ENCODE measurements at places on chromosomes 12 and 14.
A peak's percentile ranks its signal among the peaks of the same experiment; 100 is the strongest.

DNA sequence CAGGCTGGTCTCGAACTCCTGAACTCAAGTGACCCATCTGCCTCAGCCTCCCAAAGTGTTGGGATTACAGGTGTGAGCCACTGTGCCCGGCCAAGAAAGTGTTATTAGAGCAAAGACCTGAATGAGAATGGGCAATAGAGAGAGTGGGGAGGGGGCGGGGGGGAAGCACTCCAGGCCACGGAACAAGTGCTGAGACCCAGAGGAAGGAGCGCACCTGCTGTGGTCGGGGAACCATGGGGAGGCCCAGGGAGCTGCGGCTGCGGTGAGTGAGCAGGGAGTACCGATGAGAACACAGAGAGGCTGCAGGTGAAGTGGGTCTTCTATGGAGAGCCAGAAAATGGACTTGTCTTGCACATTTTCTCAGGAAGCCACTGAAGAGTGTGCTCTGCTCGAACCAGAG is 10.8 kb downstream of the SMIM41 start:
- DNase-seq: no peak

GRCh38 chr12:130083002-130083401 is 79.3 kb upstream of the FZD10 start:
- no peak for DNase-seq

- DNase-seq: no peak
Observed at GRCh38 chr14:104460791-104461651, 118.5 kb upstream of the C14orf180 start.

- no peak for DNase-seq
Observed at GRCh38 chr14:51859131-51859530, 1.3 kb upstream of the GNG2 start.

- no peak for DNase-seq
Observed at GRCh38 chr12:58847901-58848600, 72.3 kb downstream of the LRIG3 start.

DNA sequence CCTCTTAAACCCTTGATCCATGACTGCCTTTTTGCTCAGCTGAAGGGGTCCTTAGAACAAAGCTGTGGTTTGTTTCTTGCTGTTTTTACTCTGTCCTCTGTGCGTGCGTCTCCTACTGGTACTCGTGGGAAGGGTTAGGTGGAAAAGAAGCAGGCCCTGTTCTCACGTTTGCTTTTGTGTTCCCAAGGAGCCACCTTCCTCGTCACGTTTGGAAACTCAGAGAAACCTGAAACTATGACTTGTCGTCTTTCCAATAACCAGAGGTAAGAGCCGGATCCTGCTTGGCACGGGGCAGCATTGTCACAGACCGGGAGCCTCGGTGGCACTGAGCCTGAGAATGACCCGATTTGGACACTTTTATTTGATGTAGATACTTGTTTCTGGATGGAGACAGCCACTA is 13.1 kb downstream of the ZFYVE21 start:
- no peak for DNase-seq

DNA sequence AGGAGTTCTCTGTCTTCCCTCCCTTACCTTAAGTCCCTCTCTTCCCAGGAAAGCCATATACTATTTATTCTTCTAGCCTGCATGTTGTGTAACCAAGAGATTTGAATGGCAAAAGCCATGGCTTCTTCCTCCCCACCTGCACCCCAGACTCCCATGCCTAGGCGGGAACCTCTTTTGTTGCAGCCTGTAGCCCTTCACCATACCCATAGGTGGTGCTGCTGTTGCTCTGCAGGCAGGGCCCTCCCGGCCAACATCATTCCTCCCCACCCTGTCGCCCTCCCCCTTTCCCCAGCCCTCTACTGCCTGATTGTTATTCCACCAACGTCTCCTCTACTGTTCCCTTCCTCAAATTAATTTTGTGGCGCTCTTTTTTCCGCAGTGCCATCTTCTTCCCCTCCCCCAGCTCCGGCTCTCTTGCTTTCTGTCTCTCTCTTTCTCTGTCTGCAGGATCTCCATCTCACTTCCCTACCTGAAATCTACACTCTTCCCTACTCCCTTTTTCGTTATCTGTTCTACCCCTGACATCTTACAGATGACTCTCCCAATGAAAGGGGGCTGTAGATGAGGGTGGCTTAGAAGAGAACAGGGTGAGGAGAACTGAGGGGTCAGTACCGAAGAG is 13.8 kb downstream of the NGDN start:
- no peak for DNase-seq

- no peak for DNase-seq
Observed at GRCh38 chr14:58815794-58816193, 178.0 kb downstream of the DACT1 start.

DNA sequence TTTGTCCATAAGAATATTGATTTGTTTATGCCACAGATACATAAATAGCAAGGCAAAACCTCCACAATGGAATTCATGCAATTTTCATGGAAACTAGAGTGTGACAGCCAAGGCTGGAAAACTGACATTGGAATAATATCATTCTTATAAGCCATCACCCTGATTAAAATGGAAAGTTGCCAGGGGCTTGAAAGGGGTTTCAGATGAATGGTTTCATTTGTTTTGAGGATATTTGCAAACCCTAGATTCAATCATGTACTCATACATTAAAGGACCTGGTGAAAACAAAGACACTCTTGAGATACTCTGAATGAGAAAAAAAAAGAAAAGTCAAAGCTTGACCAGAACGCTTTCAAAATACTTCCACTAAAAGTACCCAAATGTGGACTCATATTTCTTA is 205.7 kb downstream of the DIO2 start:
- no peak for DNase-seq

DNA sequence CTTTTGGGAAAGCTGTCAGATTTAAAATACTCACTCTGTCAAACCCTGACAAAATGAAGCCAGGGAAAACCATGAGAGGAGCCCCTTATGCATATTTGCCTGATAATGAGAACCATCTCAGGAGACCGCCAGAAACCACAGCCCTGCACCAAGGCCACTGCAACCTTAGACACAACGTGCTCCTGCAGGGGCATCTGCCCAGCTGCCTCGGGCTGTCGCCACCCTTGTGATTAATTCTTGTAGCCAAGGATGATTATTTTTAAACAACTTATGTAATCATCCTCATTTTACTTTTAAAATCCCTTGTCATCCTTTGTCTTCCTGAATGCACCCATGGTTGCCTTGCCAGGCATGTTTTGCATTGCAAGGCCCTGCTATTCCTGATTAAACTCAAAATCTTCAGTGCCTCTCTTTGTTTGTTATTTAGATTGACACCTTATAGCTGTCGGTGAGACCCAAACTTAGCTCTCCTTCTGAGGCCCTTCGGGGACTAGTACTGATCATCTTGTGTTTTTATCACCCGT is 766.4 kb upstream of the TMEM132C start:
- no peak for DNase-seq

DNA sequence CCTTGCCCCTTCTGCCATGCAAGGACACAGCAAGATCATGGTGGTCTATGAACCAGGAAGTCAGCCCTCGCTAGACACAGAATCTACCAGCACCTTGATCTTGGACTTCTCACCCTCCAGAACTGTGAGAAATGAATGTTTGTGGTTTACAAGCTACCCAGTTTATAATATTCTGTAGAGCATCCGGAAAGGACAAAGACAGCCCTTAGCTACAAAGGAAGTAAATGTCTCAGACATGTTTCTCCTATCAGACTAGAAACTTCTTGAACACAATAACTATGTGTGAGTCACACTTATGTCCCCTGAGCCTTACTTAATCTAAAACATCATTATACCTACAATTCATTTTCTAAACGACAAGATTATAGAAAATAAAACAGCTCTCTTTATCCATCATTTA is 176.7 kb downstream of the KLHL28 start:
- DNase-seq: no peak

- DNase-seq: no peak
Observed at GRCh38 chr12:51590347-51591015, 552 bp upstream of the SCN8A start.

- peak; percentile 72 for DNase-seq
Observed at GRCh38 chr12:53844994-53845844, 93.4 kb upstream of the HOXC13 start.

- no peak for DNase-seq
Observed at GRCh38 chr12:94802796-94803195, 152.4 kb upstream of the TMCC3 start.

GRCh38 chr12:25384893-25385248 is 134.1 kb upstream of the KRAS start:
- no peak for DNase-seq

- DNase-seq: no peak
Observed at GRCh38 chr14:104201063-104201462, 62.7 kb downstream of the KIF26A start.

DNA sequence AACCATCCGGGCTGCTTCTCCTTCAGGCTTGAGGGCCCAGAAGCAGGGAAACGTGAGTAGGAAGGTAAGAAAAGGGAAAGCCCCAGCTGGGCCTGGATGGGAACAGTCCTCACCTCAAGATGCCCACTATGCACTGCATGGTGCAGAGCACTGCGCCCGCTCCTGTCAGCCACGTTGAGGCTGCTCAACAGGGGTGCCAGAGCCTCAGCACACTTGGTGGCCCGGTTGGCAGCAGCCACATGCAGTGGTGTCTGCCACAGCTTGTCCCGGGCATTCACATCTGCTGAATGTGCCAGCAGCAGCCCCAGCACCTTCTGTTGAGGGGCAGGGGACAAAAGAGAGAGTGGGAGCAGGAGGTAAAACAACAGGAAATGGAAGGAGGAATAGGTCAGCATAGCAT is 2.5 kb downstream of the ANKRD52 start:
- DNase-seq: no peak

DNA sequence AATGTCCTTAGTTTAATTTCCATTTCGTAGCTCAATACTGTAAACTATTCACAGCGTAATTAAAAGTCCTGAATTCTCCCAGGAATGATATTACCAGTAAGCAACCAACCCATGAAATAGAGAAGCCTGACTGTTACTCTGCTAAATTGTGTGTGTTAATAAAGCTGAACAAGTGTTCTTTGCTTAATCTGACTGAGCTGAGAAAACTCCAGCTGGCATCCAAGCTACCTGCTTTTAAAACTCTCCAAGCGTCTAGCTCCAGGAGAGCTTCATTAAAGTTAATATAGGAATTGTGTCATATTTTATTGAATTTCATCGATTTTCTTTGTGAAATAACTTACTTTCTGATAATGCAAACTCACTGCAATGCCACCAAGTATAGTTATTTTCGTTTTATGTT is 524.4 kb downstream of the SLC16A7 start:
- no peak for DNase-seq

GRCh38 chr12:6031001-6031400 is 85.9 kb upstream of the ANO2 start:
- no peak for DNase-seq

- no peak for DNase-seq
Observed at GRCh38 chr12:22682663-22683062, 57.7 kb downstream of the ETNK1 start.

DNA sequence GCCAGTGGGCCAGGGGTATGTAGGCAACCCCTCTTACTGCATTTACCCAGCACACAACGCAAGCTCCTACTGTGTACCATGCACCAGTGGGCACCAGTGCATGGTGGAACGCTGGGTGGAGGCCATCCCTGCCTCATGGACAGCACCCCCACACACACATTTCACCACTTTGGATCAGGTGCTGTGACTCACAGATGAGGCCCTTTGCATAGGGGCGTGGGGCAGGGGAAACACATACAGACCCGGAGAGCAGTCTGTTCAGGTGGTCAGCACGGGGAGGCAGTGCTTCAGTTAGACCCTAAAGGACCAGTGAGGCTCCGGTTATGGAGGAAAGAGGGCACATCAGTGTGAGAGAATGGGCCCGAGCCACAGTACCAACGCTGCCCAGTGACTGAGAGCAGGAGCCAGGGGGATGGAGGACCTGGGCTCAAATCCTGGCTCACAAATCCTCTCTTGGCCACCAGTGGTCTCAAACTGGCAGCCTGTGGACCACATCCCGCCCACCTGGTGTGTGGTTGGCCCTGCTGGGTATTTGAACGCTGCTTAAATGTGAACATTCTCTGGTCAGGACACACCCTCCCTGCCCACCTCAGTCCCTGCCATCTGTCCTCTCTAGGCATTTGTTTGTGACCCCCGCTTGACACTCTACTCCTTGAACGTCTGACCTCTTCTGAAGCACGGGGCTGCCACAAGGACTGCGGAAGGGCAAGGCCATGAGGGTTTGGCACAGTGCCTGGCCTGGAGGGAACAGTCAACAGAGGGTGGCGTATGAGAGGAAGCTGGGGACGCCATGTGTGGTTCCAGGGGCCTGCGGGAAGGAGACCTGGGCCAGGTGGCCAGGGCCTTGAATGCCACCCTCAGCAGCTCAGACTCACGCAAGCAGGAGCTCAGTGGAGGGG is 46.7 kb downstream of the FAM222A start:
- no peak for DNase-seq

- no peak for DNase-seq
Observed at GRCh38 chr12:49195736-49196135, 6.9 kb upstream of the TUBA1A start.

DNA sequence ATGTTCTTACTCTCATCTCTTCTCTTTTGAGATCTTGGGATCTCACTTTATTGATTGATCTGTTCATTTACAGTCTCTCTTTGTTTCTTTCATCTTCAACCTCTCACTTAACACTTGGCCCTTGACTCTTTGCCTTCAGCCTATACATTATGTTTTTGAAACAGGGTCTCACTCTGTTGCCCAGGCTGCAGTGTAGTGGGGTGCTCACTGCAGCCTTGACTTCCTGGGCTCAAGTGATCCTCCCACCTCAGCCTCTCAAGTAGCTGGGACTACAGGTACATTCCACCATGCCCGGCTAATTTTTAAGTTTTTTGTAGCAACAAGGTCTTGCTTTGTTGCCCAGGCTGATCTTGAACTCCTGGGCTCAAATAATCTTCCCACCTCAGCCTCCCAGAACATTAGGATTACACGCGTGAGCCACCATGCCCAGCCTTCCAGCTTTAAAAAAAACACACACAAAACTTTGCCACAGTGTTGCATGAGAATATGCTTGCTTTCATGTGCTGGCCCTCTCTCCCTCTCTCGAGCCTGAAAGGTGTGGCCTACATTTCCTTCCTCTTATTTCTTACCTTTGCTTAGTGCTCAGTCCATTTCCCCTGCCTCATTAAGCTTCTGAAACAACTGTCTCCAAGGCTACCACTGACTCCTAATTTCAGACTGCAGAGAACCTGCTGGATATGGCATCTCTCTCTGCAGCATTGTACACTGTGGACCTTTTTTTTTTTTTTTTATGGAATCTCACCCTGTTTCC is 9.9 kb downstream of the DIP2B start:
- DNase-seq: no peak

DNA sequence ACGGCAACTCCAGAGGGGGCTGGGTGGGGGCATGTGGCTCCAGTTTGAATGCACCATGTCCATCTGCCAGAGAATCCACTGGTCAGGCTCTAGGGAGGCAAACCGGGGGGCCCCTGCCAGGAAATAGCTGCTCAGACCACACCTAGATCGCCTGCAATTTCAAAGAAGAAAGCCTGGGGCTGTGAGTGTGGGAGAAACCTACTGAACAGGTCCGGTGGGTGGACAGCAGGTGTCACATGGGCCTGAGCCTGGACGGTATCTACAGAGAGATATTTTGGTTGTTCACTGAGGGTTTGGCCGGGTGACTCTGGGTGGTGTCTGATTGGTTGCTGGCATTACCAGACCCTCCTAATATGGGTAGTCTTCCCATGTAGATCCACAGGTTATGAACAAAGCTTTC is 32.0 kb downstream of the DAO start:
- DNase-seq: no peak

Data from BJ (cell line).